ENCODE measurements at places on chromosomes 6 and 20.

- DNase-seq = no peak
Measured at GRCh38 chr6:67974931-67975330, 660.2 kb upstream of the ADGRB3 start.

- DNase-seq = no peak
Measured at GRCh38 chr6:133816171-133816570, 72.7 kb upstream of the TCF21 start.

DNA sequence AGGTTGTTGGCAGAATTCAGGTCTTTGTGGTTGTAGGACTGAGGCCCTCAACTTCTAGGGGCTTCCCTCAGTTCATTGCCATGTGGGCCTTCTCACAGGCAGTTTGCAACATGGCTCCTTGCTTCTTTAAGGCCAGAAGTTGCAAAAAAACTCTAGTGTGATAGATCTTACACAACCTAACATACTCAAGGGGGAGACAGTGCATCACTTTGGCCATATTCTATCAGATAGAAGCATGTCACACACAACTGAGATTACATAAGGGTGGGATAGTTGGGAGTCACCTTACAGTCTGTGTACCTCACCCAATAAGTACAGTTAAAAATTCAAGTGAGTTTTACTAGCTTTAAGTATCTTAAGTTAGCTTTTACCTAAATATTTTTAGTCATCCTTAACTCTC is 1.6 kb downstream of the SIRPD start:
- no peak for DNase-seq

DNA sequence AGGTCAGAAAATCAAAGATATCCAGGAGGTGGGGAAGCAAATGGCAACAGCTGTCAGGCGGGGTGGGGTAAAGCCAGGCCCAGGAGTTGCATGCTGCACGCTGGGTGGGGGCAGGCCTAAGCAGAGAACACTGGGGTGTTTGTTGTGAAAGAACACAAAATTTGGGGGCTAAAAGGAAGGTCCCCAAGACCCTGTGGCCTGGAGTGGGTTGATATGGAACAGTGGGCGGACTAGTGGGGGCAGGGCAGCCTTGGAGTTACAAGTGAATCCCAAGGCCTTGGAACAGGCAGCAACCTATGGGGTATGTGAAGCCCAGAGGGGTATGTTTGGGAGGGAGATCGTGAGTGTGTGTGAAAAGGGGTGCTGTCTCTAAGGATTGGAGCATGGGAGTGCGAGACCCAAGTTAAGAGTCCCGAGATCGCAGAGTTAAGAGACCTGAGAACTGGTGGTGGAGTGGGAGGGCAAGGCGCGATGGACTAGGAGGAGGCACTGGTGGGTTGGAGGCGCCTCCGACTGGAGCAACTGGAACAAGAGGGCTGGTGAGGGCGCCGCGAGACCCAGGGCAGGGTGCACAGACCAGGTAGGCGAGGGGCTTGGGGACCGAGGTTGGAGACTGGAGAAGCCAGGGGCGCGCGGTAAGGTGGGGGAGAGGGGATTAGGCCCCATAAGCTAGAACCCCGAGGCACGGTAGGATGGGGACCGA is 658 bp downstream of the CUL7 start:
- DNase-seq = peak; percentile 19

DNA sequence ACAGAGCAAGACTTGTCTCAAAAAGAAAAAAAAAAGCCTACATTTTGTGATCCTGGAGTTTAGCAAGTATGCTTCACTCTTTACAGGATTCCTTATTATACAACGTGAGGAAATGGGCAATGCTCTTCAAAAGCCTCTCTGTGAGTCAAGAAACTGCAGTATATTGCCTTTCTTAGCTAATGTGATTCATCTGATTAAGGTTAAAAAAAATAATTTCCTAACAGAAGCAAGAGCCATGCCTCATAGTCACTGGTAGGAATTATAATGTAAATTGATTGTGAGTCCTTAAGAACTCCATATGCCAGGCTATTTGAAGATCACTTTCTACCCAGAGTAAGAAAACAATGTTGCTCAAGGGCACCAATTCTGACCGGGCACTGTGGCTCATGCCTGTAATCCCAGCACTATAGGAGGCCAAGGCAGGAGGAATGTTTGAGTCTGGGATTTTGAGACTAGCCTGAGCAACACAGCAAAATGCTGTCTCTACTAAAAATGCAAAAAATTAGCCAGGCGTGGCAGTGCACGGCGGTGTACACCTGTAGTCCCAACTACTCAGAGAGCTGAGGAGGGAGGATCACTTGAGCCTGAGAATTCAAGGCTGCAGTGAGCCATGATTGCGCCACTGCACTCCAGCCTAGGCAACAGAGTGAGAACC is 43.3 kb downstream of the SLC26A8 start:
- DNase-seq = no peak

DNA sequence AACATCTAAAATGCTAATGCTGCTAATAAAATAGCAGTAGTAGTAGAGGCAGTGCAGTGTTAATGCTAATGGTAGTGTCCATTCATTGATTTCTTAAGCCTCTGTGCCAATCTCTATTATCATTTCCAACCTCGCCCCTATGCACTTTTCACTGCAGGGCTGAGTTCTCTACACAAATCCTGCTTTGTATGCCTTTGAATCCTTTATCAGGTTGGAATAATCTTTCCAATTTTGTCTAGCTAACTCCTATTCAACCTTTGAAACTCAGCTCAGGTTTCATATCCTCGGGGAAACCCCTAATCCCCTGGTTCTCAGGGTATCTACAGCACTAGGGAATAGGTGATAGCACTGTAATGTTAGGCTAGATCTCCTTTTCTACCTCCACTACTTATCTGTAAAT is 284.0 kb upstream of the RUNX2 start:
- DNase-seq = no peak

DNA sequence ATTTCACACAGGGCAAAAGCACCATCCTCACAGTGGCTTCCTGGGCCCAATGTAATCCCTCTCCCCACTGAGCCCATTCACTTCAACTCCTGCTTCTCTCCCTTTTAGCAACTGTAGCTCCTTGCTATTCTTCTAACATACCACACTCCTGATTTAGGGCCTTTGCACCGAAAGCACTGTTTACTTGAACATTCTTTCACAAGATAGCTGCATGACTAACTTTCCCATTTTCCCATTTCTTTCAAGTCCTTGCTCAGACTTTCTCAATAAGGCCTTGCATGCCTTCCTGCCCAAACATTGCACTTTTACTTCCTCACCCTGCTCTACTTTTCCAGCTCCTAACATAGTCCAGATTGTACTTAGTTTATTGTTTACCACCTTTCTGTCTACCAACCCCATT is 73.0 kb downstream of the SHPRH start:
- no peak for DNase-seq

Data from stimulated activated naive CD4-positive, alpha-beta T cell treated with Interleukin-2 at 50 U/mL for 16 hours (primary cell).